Dermis blood vessel endothelial cell (primary cell): ENCODE measurements at places on chromosomes 7 and 10. TPM values are rescaled to one million over a fixed set of nuclear protein-coding genes. Genes with fewer than 3 reads are reported as not detected.

The CALHM2 gene
- 18.4 and 27.9 TPM in 2 replicates for total RNA-seq

The PSMA2 gene
- total RNA-seq, result 89.8 and 134 TPM in 2 replicates

The ZNF511 gene
- 23.2 and 24.7 TPM in 2 replicates for total RNA-seq

The PNLIPRP1 gene
- not detected in 2 replicates for total RNA-seq

The PPP1R17 gene
- not detected in 2 replicates for total RNA-seq

The AKR1C8 gene
- 1.5 TPM in 1 of 2 replicates, not detected in the other for total RNA-seq

The PRKAR2B gene
- total RNA-seq, result 38.5 and 57.2 TPM in 2 replicates

The GALNT17 gene
- total RNA-seq, result not detected in 2 replicates

The GPR37 gene
- 0.14 and 0.17 TPM in 2 replicates for total RNA-seq

The AKR1C4 gene
- not detected in 2 replicates for total RNA-seq

The FAM24B gene
- total RNA-seq, result 2.2 and 5.1 TPM in 2 replicates
